ENCODE measurements at places on chromosomes 16 and 17.
A peak's percentile ranks its signal among the peaks of the same experiment; 100 is the strongest.

DNA sequence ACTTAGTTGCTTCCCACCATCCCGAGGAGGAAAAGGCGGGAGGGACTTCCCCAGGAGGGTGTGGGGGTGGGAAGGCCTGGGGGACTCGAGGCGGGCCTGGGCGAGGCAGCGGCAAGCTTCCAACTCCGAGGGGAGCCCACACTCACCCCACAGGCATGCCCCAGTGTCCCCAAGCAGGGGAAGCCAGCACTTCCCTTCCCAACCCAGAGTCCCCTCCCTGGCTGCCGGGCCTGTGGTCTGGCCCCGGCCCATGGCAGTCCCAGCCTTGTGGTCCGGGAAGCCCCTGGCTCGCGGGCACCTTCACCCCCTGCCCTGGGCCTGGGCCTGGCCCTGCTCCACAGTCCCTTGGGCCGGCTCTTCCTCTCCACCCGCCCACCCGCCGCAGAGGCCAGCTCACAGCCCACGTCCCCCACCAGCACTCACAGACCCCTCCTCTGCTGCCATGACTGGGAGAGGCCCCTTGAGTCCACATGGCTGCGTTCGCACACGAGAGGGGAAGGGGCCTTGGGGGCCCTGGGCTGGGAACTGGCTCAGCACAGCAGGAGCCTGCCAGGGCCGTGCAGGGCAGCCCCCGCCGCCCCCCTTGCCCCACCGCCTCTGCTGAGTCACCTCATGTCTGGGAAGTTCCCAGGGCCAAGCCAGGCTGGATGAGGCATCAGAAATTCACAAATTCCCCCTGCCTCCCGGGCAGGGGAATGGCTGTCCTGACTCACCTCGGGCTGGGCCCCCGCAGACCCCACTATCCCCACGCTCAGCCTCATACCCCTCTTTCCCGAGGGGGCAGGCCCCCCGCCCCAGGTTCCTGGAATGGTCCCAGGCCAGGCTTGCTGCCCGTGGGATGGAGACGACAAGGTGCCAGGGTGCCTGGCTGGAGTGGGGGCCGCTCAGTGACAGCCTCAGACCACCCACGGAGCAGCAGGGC is 27.8 kb downstream of the BAHCC1 start:
- peak; percentile 97 for DNase-seq

- DNase-seq: no peak
Measured at GRCh38 chr16:1320658-1321240, 11.3 kb downstream of the UBE2I start.

- no peak for DNase-seq
Measured at GRCh38 chr16:69775563-69775962, 13.4 kb downstream of the WWP2 start.

- DNase-seq: no peak
Measured at GRCh38 chr17:51759260-51759659, 399.3 kb downstream of the CA10 start.

DNA sequence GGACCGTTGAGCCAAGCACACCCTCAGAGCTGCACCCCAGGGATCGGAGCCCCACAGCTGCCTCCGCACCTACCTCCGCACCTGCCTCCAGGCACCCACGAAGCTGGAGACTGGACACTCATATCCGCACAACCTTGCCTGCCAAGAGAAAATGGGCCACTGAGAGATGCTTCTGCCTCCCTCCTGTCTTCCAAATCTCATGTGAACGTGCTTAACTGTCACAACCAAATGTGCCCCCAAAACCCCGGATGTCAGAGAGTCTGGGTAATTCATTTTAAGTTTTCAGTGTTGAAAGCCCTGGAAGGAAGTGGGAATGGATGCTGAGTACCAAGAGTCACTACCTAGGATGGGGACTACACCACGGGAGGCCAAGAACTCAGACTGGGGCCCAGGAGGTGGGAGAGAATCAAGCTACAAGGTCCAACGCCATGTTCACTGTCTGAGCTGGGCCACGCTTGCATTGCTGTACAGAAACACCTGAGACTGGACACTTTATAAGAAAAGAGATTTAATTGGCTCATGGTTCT is 49.5 kb upstream of the MEAK7 start:
- DNase-seq: no peak

GRCh38 chr16:65845466-65846209 is 520.9 kb upstream of the CDH5 start:
- peak; percentile 57 for DNase-seq

Measured in EH (cell line).